Smooth muscle cell of the umbilical artery (primary cell): ENCODE measurements at places on chromosomes 5 and 9. TPM values are rescaled to one million over a fixed set of nuclear protein-coding genes. Genes with fewer than 3 reads are reported as not detected.

RIMOC1 gene
- total RNA-seq: 14.8 and 19.4 TPM in 2 replicates

TLX3 gene
- total RNA-seq: not detected in 2 replicates

THBS4 gene
- total RNA-seq: 0.28 and 0.30 TPM in 2 replicates

CNTFR gene
- not detected in 2 replicates for total RNA-seq

ENTPD2 gene
- total RNA-seq: not detected in 2 replicates

TUT7 gene
- total RNA-seq: 43.7 and 51.8 TPM in 2 replicates

CCDC69 gene
- 2.0 and 2.7 TPM in 2 replicates for total RNA-seq

MLANA gene
- 0.05 TPM in 1 of 2 replicates, not detected in the other for total RNA-seq

PLPPR1 gene
- 0.05 TPM in 1 of 2 replicates, not detected in the other for total RNA-seq

CACNA1B gene
- total RNA-seq: under 0.01 and 0.09 TPM in 2 replicates

PITX1 gene
- total RNA-seq: 29.7 and 35.3 TPM in 2 replicates

DAB2IP gene
- total RNA-seq: 8.3 and 20.1 TPM in 2 replicates

OR13C4 gene
- not detected in 2 replicates for total RNA-seq

EQTN gene
- total RNA-seq: not detected in 2 replicates

PRLR gene
- 0.55 and 0.89 TPM in 2 replicates for total RNA-seq

FOXD4 gene
- total RNA-seq: under 0.01 and 0.09 TPM in 2 replicates

CCNI2 gene
- not detected in 2 replicates for total RNA-seq

FGF10 gene
- under 0.01 TPM in 1 of 2 replicates, not detected in the other for total RNA-seq

NME5 gene
- 2.0 and 2.4 TPM in 2 replicates for total RNA-seq

LRRTM2 gene
- total RNA-seq: 0.32 and 0.89 TPM in 2 replicates

ASS1 gene
- total RNA-seq: 111 and 265 TPM in 2 replicates

IL5 gene
- not detected in 2 replicates for total RNA-seq

ACOT12 gene
- 0.23 TPM in 1 of 2 replicates, not detected in the other for total RNA-seq

C5orf63 gene
- total RNA-seq: 1.2 and 1.5 TPM in 2 replicates

EIF4E1B gene
- not detected in 2 replicates for total RNA-seq

TAS2R1 gene
- total RNA-seq: not detected in 2 replicates

WNT8A gene
- total RNA-seq: not detected in 2 replicates
